ENCODE measurements at places on chromosomes 13 and 19.
A peak's percentile ranks its signal among the peaks of the same experiment; 100 is the strongest.

DNA sequence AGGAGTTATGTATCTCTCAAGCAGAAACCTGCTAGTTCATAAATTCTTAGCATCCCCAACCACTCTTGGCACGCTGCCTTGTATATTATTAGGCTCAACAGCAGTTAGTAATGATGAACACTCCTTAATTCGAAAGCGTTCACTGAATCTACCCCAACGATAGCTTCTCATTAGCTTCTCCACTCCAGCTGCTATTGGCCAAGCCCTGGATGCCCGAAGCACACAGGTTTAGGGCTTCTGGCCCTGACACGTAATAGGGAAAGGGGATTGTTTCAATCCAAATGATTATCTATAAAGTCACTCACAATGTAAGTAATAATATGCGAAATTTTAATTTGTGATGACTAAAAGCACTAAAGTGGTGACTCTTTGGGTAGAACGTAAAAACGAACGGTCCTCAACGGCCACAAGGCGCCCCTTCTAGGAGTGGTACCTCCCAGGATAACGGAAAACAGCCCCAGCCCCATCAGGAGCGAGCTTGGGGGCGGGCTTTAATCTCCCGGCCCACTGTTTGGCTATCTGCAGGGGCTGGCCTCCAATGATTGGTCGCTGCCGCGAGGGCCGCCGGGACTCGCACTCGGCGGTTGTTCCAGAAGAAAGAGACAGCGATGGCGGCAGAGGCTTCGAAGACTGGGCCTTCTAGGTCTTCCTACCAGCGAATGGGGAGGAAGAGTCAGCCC lies at the start of gene RNF17:
RNF17 (plus strand) TSS at position 574 of the 680 bp plus-strand sequence; CDS start at position 609, 35 bp downstream.
- DNase-seq: no peak

DNA sequence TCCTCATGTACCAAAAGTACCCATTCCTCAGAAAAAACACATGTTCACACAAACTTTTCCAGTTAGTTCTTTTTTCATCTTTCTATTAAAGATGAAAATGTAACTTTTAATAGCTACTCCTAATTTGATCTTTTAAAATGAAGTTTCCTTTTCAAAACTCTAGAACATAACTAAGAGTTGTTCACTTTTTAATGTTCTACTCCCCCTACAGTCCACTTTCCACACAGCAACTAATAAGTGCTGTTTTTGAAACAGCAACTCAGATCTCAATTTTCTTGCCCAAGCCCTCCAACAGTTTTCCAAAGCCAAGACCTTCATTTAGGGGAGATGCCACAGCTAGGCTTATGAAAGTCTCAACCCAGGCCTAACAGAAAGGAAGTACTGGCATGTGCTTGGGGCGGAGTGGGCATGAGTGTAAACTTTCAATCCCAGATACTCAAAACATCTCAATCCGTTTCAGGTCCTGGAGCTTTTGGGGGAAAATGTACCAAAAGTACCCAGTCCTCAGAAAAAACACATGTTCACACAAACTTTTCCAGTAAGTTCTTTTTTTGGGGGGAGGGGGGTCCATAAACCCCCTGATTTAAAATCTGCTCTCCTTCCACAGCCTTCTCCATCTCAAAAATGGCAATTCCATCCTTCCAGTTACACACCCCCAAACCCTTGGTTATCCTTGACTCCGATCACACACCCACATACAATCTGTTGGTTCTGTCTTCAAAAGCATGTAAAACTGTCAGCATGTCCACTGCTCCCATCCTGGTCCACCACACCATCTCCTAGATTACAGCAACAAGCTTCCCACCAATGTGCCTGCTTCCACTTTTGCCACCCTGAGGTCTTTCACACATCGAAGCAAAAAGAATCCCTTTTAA lies 2.0 kb downstream of the FBL start:
- DNase-seq: no peak

- no peak for DNase-seq
Observed at GRCh38 chr13:34620862-34621261, 321.2 kb upstream of the NBEA start.

DNA sequence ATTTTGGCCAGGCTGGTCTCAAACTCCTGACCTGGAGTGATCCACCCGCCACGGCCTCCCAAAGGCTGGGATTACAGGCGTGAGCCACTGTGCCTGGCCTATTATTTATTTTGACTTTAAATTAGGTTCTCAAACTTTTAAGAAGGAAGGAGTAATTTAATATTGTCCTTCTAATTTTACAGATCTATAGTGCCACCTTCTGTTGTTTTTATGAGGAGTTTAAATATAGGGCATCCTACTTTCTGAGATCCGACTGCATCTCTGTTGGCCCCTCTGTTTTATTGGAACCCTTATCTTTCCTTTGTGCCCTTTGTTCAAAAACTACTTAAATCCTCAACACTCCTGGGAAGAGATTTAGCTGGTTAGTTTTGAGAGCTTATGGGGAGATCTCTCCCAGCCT lies 25.4 kb upstream of the ZMYM5 start:
- DNase-seq: no peak

- DNase-seq: no peak
Observed at GRCh38 chr13:101332583-101332982, 83.7 kb downstream of the NALCN start.

DNA sequence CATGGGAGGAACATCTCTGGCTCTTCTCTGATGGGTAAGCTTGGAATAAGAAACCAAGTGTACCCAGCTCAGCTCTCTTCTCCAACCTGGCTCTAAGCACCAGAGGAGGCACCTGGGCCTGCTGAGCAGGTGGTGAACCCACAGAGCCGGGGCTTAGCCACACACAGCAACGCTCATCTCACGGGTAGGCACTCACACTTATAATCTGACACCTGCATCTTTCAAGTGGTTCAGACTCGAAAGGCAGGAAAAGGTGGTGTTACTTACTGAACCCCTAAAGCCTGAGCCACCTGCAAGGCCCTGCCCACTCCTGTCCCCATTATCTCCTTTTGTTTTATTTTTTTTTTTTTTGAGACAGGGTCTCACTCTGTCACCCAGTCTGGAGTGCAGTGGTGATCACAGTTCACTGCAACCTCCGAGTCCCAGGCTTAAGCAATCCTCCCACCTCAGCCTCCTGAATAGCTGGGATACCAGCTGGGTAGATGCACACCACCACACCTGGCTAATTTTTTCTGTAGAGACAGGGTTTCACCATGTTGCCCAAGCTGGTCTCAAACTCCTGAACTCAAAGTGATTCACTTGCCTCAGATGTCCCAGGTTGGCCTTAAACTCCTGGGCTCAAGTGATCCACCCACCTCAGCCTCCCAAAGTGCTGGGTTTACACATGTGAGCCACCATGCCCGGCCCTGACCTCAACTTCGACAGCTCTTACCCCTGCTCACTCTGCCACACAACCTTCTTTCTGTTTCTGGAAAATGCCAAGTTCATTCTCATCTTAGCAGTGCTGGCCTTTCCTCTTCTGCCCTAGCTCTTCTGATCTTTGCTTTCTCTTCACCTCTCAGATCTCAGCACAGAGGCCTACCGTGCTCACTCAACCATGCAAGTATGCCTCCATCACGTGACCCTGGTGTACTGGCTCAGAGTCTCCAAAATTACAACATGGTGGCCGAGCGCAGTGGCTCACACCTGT lies 9.7 kb downstream of the FBXL12 start:
- DNase-seq: no peak

- no peak for DNase-seq
Observed at GRCh38 chr13:21426238-21426637, 32.9 kb downstream of the ZDHHC20 start.

GRCh38 chr13:72255908-72256307 lies 388.9 kb upstream of the DACH1 start:
- DNase-seq: no peak

DNA sequence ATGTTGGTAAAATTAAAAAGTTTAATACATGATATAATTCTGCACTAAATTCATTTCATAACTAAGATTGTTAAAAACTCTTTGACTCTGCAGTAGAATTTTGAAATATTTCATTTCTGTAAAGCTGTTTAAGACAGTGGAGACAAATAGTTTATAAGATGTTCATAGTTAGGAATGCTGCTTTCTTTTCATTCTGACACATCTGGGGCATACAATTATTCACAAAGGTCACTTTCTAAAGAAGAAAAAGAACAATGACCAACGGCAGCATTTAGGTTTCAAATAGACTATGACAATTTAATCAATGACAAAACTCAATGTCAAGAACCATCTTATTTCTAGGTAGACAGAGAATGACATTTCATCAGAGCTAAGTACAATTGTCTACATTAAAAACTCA lies 1422.1 kb downstream of the PCDH9 start:
- no peak for DNase-seq

DNA sequence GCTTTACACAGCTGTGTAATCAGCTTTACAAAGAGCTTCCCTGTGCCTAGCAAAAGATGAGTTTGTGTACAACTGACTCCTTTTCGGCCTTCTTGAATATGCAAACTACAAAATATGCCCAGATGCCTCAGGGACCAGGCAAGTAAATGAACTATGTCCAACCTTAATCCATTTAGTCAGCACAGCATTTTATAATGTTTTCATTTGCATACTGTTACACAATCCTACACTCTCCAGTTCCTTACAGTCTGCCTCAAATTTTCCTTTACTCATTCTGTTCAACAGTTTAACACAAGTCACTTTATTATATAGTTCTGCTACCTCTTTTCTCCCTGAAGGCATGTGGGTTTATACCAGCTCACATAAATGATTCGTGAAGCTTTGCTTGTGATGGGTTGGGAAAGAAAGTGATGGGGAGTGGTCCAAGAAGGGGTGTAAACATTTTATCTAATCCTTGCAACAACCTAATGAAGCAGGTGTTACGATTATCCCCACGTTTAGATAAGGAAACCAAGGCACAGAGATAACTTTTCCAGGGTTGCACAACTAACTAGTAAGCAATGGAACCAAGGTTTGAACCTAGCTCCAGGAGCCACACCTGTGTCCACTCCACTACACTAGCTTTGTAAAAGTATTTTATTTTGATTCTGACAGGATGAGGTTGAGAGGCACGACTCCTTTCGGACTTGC lies 3.3 kb upstream of the USP12 start:
- no peak for DNase-seq

DNA sequence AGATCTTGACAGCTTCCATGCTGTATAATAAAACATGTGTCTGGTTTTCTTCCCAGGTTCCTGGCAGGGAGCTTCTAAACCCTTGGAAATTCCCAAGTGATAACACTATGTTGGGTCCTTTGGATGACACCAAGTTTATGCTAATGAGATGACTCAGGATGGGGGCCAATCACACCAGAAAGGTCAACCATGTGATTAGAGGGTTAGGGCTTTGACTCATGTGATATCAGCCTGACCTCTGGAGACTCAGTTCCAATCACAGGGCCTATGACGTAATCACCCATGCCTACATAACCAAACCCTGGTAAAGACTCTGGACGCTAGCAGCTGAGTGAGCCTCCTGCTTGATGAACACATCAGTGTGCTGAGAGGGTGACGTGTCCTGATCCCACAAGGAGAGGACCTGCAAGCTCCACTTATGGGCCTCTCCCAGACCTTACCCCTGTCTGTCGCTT lies 203.6 kb downstream of the DCLK1 start:
- no peak for DNase-seq

DNA sequence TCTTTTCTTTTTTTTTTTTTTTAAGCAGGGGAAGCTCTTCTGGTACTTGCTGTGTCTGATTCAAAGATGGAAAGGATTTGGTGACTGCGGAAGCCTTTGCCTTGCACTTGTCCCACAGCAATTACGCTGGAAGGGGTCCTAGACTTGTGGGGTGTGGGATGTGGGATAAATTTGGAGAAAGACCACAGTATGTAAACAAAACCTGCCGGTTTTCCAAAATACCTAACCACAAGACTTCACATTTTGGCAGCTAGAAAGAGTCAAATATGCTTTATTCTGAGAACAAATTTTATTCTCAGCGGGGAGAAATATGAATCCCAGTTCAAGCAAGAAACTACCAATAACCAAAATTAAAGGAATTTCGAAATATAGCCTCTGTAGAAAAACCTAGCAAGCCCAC lies 176.5 kb downstream of the SPRY2 start:
- no peak for DNase-seq

GRCh38 chr13:110616103-110617101 lies 1.1 kb downstream of the NAXD start:
- peak; percentile 58 for DNase-seq

GRCh38 chr19:50803633-50804419 lies 13.6 kb downstream of the ACP4 start:
- no peak for DNase-seq

- DNase-seq: no peak
Observed at GRCh38 chr19:29489172-29489951, 36.4 kb upstream of the VSTM2B start.

DNA sequence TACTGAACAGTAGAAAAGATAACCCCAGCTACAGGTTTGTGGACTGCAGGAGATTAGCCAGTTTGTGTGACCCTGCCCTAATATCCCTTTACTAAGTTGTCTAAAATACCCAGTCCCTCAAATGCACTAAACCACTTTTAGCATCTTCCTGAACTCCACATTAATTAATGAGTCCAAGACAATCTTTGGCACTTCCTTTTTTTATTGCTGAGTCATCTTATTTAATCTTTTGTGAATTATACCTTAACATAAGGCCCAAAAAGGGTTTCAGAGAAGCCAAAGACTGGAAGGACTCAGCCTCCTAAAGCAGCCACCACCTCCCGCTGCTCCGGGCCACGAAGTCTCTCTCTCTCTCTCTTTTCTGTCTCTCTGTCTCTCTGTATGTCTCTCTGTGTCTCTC lies 48.8 kb upstream of the PDCD5 start:
- no peak for DNase-seq

GRCh38 chr13:113448545-113448884 lies 4.8 kb downstream of the ADPRHL1 start:
- no peak for DNase-seq

DNA sequence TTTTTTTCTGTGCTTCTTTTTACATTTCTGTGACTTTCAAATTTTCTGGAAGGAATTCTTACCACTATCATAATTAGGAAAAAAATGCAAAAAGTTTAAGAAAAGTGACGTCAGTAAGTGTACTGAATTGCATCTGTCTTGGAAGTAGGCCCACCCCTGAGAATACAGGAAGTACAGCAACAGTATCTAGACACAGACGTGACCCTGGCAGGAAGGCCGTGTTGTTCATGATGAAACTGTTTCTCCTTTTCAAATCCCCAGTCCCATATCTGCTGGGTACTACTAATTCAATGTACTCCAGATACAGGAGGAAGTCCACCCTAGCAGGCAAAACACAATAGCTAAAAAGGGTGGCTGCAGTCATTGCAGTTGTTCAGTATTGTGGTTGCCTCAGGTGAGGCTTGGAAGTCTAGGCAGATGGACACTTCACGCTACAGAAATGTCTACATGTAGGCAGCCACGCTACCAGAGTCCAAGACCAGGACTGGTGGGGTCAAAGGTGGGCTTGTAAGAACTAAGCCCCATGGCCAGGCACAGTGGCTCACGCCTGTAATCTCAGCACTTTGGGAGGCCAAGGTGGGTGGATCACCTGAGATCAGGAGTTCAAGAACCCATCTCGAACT lies 49.6 kb upstream of the MED4 start:
- DNase-seq: no peak
